CD8-positive, alpha-beta memory T cell (primary cell): ENCODE measurements at places on chromosomes 5 and 9.

DNA sequence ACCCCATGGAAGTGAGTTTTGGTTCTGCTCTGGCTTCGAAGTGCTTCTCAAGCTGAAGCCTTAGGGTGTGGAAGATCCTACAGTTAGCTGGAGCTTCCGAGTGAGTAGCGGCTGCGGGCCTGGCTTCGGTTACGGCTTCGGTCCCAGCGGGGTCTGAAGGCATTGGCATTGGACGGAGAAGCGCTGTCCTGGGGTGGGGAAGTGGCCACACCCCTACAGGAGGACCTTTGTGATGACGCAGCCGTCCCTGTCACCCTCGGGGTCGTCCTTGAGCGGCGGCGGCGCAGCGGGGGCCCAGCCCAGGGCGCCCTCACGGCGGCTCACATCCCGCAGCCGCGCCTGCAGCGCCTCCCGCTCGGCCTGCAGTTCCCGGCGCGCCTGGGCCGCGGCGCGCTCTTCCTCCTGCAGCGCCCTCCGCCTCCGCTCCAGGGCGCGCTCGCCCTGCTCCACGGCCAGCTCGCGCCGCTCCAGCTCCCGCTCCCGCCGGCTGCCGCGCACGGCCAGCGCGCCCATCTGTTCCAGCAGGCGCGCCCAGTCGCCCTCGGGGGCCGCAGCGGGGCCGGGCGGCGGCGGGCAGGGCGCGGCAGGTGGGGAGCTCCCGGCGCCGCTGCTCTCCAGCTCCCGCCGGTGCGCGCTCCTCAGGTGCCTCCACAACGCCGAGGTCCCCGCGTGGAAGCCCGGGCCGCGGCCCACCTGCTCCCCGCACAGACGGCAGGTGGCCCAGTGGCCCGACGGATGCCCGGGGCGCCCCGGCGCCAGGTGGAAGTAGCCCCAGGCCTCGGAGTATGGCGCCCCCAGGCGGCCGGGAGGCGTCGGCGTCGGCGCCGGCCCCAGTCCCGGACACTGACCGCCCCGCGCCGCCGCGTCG lies 9.9 kb downstream of the ZBED3 start:
- no peaks in the 10 kb centered on the region for H3K27me3 ChIP-seq
- no peak overlapping the region for H3K27ac ChIP-seq
- peaks cover 5% of the 10 kb centered on the region for H3K4me1 ChIP-seq
- no peak overlapping the region for H3K4me3 ChIP-seq

DNA sequence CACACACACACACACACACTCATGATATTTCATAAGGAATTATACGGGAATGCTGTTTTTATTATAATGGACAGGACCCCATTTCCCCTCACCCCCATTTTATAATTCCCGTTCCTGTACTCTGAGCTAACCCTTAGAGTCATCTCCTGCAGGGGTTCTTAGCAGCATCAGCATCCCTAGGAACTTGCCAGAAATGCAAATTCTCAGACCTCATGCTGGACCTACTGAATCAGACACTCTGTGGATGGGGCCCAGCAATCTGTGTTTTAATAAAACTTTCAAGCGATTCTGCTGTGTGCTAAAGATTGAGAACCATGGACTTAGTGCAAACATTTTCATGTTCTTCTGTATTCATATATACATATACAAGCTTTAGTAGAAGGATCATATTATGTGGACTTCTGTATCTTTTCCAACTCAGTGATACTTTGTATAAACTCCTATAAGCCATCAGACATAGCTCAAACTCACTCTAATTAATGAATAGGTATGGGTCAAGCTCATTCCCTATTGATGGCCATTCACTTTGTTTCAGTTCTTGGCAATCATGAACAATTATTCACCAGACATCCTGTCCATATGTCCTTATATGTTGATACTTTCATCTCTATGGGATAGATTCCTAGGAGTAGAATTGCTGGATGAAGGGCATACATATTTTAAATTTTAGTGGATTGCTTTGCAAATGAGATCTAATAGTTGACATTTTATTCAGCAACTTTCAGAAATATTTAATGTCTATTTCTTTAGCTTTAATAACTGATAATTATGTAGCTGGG lies 65.5 kb downstream of the ARHGEF28 start:
- DNase-seq: no peak
- no peak overlapping the region for H3K4me3 ChIP-seq
- H3K27me3 ChIP-seq: no peaks in the 10 kb centered on the region

GRCh38 chr5:138287246-138287645 lies 12.8 kb upstream of the GFRA3 start:
- no peaks in the 10 kb centered on the region for H3K27me3 ChIP-seq
- no peak overlapping the region for H3K27ac ChIP-seq
- no peak overlapping the region for H3K4me3 ChIP-seq
- H3K36me3 ChIP-seq: no peaks in the 10 kb centered on the region

- H3K4me3 ChIP-seq: no peak overlapping the region
- no peak for DNase-seq
- H3K27ac ChIP-seq: no peak overlapping the region
- H3K36me3 ChIP-seq: peaks cover 11% of the 10 kb centered on the region
- H3K27me3 ChIP-seq: no peaks in the 10 kb centered on the region
- H3K4me1 ChIP-seq: peaks cover 91% of the 10 kb centered on the region
Measured at GRCh38 chr5:172167895-172168294, 20.1 kb downstream of the STK10 start.

DNA sequence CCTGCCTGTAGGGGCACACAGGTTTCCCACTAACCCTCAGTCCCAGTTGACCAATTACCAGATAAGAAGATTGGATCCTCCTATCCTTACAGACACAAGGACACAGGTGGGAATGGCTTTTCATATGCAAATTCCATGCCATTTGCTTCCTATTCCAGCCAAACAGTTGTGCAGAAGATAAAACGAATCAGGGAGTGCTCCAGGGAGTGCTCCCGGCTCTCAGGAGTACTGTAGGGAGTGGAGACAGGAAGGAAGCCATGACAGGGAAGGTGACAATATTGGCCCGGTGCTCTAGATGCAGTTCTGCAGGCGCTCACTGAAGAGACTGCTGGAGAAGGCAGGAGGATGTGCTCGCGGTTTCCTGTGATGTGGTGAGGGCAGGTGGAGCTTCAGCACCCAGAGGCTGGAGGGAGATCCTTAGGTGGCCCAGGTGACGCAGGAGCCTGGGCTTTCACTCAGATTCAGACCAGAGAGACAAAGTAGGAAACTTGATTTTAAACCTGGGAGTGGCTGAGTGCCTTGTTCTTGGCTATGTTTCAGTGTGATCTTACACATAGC lies 260.0 kb downstream of the AUH start:
- peaks cover 35% of the 10 kb centered on the region for H3K4me1 ChIP-seq
- DNase-seq: peak; percentile 86
- no peaks in the 10 kb centered on the region for H3K36me3 ChIP-seq
- H3K27ac ChIP-seq: no peak overlapping the region
- no peaks in the 10 kb centered on the region for H3K27me3 ChIP-seq

DNA sequence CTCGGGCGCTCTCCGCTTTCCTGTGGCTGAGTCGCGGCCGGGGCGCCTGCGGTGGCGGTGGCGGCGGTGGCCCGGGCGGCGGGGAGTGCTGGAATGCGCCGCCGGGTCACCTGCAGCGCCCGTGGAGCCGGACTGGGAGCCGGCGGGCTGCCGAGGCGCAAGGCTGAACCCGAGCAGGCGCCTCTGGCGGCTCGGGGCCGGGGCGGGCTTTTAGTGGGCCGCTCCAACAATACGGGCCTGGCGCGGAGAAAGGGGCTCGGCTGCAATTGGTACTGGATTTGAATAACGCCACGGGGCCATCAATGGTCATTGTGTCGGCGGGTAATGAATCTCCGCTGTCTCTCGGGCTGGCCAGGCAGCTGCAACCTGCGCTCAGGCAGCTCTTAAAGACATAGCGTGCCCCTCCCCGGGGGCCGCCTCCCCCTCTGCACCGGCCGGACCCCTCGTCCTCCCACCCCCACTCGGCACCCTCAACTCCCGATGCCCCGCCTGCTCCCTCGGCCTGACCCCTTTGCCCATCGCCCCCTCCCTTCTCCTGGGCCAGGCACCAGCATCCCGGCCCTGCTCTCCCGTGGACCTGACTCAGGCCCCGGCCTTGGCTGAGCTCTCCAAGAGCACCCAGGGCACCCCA lies 22.1 kb downstream of the URM1 start:
- H3K27ac ChIP-seq: no peak overlapping the region
- H3K4me3 ChIP-seq: no peak overlapping the region
- no peaks in the 10 kb centered on the region for H3K27me3 ChIP-seq
- no peaks in the 10 kb centered on the region for H3K4me1 ChIP-seq
- no peak for DNase-seq
- peaks cover 17% of the 10 kb centered on the region for H3K36me3 ChIP-seq

- H3K27me3 ChIP-seq: no peaks in the 10 kb centered on the region
- no peak for DNase-seq
- no peak overlapping the region for H3K4me3 ChIP-seq
- no peak overlapping the region for H3K27ac ChIP-seq
- H3K4me1 ChIP-seq: no peaks in the 10 kb centered on the region
Measured at GRCh38 chr5:1092122-1092521, 19.7 kb downstream of the SLC12A7 start.

DNA sequence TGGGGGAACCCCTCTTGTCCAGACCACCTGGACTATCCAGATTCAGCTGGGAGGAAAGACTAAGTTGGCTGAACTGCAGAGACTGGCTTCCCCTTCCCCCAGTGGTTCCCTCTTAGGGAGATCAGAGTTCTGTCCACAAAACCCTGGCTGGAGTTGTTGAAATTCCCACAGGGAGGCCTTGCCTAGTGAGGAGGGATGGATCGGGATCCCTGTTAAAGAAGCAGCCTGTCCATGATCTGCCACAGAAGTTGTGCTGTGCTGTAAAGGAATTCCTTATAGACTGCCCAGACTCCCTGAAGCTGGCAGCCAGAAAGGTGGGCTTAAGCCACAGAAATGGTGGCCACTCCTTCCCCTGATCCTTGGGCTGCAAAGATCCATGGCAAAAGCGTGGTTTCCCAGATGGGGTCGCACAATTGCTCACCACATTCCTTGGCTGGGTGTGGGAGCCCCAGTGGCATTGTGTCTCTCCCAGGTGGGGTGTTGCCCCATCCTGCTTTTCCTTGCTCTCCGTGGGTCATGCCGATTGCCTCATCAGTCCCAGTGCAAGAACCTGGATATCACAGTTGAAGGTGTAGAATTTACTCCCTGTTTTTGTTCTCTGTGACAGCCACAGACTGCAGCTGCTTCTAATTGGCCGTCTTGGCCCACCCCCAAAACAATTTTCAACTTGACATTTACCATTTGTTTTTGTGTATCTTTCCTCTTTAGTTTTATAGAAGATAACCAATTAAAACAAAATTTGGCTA lies 342.4 kb downstream of the FGF10 start:
- no peak overlapping the region for H3K27ac ChIP-seq
- DNase-seq: no peak
- no peaks in the 10 kb centered on the region for H3K27me3 ChIP-seq
- H3K36me3 ChIP-seq: no peaks in the 10 kb centered on the region
- H3K4me1 ChIP-seq: no peaks in the 10 kb centered on the region

- H3K27ac ChIP-seq: no peak overlapping the region
- H3K36me3 ChIP-seq: no peaks in the 10 kb centered on the region
- no peak overlapping the region for H3K4me3 ChIP-seq
- no peak for DNase-seq
- H3K4me1 ChIP-seq: no peaks in the 10 kb centered on the region
Measured at GRCh38 chr5:5983261-5983980, 394.9 kb downstream of the MED10 start.

GRCh38 chr5:91132550-91132949 lies 250.6 kb downstream of the ARRDC3 start:
- no peaks in the 10 kb centered on the region for H3K4me1 ChIP-seq
- H3K27me3 ChIP-seq: no peaks in the 10 kb centered on the region
- DNase-seq: no peak
- H3K27ac ChIP-seq: no peak overlapping the region

DNA sequence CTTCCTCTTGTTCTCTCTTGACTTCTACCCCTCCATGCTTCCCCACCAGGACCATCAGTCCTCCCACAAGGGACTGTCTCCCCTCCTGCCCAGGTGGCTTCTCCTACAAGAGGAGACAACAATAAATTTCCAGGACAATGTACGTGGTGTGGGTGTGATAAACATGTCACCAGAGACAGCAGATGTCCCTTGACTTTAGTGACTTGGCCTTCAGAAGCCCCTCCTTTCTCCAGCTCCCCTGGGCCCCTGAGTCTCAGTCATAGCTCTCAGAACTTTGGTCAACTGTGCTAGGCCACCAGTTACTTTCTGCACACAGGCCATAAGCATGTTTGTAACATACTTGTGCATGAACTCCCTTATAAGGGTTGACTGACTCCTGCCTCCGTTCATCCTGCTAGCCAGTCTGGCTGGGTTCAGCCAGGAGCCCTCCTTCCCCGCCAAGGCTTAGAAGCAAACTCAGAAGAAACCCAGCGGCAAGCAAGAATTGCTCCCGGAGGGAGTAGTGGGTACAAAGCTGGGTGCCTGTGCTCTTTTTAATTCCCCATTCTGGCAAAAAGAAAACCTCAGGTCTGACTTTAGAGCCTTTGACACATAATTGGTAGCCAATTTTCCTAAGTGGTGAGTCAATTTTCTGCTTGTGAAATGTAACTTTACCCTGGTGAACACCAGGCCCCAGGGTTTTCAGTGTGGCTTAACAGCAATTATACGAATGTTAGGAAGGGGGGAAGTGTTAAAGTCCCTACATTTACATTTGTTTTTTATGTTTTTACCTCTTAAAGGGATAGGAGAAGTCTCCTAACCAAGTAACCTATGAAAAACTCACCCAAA lies 49.2 kb downstream of the EBF1 start:
- H3K27ac ChIP-seq: no peak overlapping the region
- no peaks in the 10 kb centered on the region for H3K4me1 ChIP-seq
- H3K36me3 ChIP-seq: no peaks in the 10 kb centered on the region
- peaks cover 20% of the 10 kb centered on the region for H3K27me3 ChIP-seq

GRCh38 chr9:9033022-9033421 lies 1233.4 kb upstream of the DMAC1 start:
- H3K4me1 ChIP-seq: no peaks in the 10 kb centered on the region
- no peak for DNase-seq
- H3K4me3 ChIP-seq: no peak overlapping the region
- no peak overlapping the region for H3K27ac ChIP-seq
- no peaks in the 10 kb centered on the region for H3K36me3 ChIP-seq
- H3K27me3 ChIP-seq: no peaks in the 10 kb centered on the region

- H3K27ac ChIP-seq: no peak overlapping the region
- no peak overlapping the region for H3K4me3 ChIP-seq
- no peak for DNase-seq
- no peaks in the 10 kb centered on the region for H3K36me3 ChIP-seq
Measured at GRCh38 chr5:77876316-77876715, 100.2 kb upstream of the TBCA start.

- DNase-seq: no peak
- H3K27me3 ChIP-seq: no peaks in the 10 kb centered on the region
- no peak overlapping the region for H3K4me3 ChIP-seq
- no peak overlapping the region for H3K27ac ChIP-seq
Measured at GRCh38 chr9:136815422-136815782, 7.7 kb downstream of the RABL6 start.
